Motor neuron (in vitro differentiated cells): ENCODE measurements at places on chromosomes 1 and 21. TPM values are rescaled to one million over a fixed set of nuclear protein-coding genes. Genes with fewer than 3 reads are reported as not detected.

The SLC9C2 gene
- 1.9 and 2.1 TPM in 2 replicates for total RNA-seq

The GPN2 gene
- total RNA-seq, result 15.2 and 15.6 TPM in 2 replicates

The CELA2A gene
- not detected in 2 replicates for total RNA-seq

The PDC gene
- total RNA-seq, result 0.64 and 1.1 TPM in 2 replicates

The AXDND1 gene
- 1.5 and 3.5 TPM in 2 replicates for total RNA-seq

The ANGPTL3 gene
- total RNA-seq, result 2.5 and 4.4 TPM in 2 replicates
